ENCODE measurements at places on chromosomes 11 and 22.

DNA sequence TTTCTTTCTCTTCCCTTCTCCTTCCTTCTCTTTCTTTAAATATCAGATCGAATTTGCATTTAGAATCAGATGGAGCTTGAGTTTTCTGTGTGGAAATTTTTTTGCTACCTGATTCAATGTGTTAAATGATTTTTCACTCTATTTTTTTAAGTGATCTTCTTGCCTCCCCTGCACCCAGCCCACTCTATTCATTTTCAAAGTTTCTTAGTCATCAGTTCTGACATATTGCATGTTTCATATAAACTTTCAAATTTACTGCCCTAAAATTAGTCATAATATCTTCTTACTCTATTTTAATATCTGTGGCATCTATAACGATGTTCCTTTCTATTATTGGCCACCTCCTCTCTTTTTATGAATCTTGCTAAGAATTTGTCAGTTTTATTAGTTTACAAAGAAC lies 69.1 kb downstream of the MTNR1B start:
- DNase-seq, result no peak

DNA sequence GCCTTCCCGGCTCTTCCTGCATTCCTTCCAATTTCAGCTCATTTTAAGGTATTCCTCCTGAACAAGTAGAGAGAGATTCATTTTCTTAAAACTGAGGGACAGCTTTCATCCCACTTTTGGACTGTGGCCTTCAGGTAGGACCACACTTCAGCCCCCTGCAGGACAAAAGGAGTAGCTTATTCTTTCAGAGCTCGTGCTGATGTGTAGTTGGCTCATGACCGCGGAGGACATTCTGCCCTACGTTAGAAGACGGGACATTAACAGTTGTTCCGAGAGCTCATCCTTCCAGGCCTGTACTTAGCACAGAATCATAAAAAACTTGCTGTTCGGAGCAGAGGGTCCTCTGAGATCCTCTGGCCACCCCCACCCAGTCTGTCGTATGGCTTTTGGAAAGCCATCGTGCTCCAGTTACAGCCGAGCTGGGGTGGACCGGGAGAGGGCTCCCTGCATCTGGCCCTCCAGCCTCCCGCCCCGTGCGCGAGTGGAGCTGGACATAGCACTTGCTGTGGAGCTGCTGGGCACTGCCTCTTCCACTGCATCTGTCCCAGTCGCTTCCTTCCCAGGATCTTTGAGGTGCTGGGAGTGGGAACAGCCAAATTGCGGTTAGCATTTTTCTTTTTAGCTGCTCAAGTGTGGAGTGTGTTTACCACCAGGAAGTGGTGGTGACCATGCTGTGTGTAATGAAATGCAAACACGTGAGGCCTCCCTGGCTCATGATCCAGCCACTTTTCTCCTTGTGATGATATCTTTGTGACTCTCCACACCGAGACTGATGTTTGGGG lies 250.3 kb downstream of the TBC1D22A start:
- no peak for DNase-seq

DNA sequence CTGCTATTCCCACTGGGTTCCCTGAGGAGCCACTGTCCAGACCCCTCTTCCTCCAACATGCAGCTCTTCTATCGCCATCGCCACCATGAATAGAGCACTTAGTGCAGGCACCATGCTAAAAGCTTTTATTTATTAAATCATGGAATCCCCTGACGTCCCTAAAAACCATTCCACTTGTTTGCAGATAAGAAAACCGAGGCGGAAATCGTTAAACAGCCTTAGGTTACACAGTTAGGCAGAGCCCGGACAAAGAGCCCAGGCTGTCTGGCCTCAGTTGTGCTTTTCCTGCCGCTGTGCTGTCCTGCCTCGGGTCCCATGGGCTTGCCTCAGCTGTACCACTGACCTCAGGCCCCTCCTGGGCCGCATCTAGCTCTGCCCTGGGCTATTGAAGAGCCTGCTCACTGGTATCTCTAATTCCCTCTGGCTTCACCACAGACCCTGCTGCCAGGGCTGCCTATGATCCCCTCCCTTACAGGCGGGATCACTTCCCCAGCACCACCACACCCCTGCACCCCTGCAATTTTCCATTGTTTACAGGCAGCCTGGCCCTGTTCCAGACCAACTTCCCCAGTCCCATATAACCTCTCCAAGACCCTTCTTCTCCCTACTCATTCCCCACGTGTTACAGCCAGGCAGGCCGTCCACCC lies 13.0 kb upstream of the TUB start:
- no peak for DNase-seq

DNA sequence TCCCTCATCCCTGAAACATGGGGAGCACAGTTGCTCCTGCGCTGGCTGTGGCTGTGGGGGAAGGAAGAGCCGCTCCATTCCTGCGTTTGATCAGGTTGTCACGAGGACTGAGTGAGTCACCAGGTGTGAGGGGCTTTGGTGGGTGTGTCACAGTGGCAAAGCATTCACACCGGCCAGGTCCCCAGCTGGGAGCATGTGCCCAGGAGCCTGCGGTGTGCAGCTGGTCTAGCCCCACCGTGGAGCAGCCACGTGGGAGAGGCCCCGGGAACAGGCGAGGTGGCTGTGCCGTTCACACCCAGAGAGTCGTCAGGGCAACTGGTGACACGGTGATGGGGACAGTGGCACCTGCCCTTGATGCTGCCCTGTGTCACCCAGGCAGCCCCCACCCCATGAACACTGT lies 47.6 kb upstream of the PPARA start:
- DNase-seq, result no peak

DNA sequence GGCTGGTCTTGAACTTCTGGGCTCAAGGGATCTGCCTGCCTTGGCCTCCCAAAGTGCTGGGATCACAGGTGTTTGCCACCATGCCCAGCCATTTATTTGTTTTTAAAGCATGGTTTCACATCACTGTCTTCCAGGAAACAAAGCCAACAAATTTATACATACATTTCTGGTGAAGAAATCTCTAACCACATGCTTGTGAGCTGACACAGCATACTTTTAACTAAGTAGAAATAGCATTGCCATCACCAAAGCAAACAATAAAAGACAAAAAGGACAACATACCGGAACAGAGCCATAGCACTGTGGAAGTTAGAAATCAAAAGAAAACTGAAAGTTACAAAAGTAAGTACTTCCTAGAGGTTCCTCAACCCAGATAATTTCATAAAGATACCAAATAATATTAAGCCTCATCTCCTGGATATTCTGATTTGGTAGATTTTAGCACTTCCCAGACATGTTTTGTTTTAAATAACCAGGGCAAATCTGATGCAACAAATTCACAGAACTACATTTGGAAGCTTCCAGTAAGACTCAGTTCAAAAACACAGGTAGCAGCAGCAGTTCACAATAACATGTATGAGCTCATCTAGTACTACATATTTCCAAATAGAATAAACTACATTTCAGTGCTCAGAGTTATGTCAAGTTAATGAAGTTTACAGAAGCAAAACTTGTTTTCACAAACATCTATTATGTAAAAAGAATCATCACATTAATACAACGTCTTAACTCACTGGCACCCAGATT lies 70.6 kb downstream of the RRAS2 start:
- no peak for DNase-seq

DNA sequence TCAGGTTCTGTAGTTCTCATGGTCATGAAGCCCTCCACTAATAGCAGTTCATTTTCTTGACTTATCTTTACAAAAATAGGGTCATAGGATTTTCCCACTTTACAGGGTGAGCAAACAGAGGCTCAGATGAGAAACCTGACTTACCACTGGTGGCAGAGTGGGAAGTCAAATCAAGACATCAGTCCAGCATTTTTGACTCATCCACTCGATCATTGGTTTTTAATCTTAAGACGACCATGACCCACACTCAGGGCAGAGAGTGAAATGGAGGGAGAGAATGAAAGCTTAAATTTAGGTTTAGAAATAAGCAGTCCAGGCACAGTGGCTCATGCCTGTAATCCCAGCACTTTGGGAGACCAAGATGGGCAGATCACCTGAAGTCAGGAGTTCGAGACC lies 42.1 kb downstream of the RTL6 start:
- no peak for DNase-seq

GRCh38 chr11:78295347-78295746 lies 106.6 kb downstream of the USP35 start:
- no peak for DNase-seq

DNA sequence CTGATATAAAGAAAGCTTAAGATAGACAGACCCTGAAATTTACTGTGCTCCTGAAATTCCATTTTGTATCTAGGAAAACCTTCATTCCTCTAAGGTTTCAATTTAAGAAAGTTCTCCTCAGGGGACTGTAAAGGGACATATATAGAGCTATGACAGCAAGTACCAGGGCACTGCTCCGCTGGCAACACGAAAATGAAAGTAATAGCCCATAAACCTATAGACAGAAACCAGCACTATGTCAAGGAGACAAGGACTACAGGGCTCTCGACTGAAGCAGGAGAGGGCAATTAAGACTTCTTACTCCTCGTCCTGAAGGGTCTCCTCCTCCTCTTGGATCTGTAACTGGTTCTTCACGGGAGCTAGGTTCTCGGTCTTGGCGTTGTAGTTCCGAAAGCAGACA lies 6.9 kb downstream of the FEZ1 start:
- no peak for DNase-seq

GRCh38 chr11:62648967-62649364 lies 2.6 kb upstream of the GANAB start:
- DNase-seq, result no peak

DNA sequence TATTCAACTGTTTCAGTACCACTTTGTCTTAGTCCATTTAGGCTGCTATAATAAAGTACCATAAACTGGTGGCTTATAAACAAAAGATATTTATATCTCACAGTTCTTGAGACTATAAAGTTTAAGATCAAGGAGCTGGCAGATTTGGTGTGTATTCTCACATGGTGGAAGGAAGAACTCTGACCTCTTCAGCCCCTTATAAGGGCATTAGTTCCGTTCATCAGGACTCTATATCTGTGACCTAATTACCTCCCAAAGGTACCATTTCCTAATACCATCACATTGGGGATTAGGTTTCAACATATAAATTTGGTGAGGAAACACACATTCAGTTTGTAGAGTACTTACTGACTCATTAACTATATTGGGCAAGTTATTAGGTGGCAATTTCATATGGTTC lies 10.7 kb upstream of the ARL14EP start:
- no peak for DNase-seq

All from activated CD4-positive, alpha-beta T cell treated with anti-CD3 and anti-CD28 coated beads, Interleukin-2, amount 50 U/mL, for 24 hours (primary cell).